Naive thymus-derived CD8-positive, alpha-beta T cell (primary cell): ENCODE measurements at places on chromosomes 1 and 21. TPM values are rescaled to one million over a fixed set of nuclear protein-coding genes. Genes with fewer than 3 reads are reported as not detected.

Gene FAM177B
- 1.4 TPM for total RNA-seq

Gene SELP
- 1.3 TPM for total RNA-seq

Gene SYT2
- not detected for total RNA-seq

Gene KCNH1
- not detected for total RNA-seq

Gene NUF2
- 3.5 TPM for total RNA-seq

Gene LRRC40
- total RNA-seq: 12.7 TPM

Gene CFHR3
- not detected for total RNA-seq

Gene PTGFRN
- total RNA-seq: 0.23 TPM

Gene SPRR5
- total RNA-seq: not detected

Gene SLC5A9
- total RNA-seq: not detected

Gene CELA2B
- not detected for total RNA-seq

Gene PDC
- total RNA-seq: not detected

Gene AVPR1B
- total RNA-seq: not detected

Gene NTNG1
- not detected for total RNA-seq

Gene F13B
- not detected for total RNA-seq

Gene SLC50A1
- total RNA-seq: 26.7 TPM

Gene SPATA46
- total RNA-seq: not detected

Gene NID1
- total RNA-seq: not detected

Gene C1orf226
- not detected for total RNA-seq

Gene SLC45A1
- 1.2 TPM for total RNA-seq

Gene CD2
- 189 TPM for total RNA-seq

Gene CXADR
- 0.99 TPM for total RNA-seq

Gene CD1B
- total RNA-seq: not detected

Gene OR2L8
- total RNA-seq: 0.49 TPM

Gene CLEC20A
- 0.47 TPM for total RNA-seq

Gene WDR64
- total RNA-seq: 0.69 TPM

Gene KCNK2
- total RNA-seq: not detected

Gene SPRR2B
- not detected for total RNA-seq

Gene UTS2
- not detected for total RNA-seq

Gene THEMIS2
- 57.9 TPM for total RNA-seq

Gene RORC
- total RNA-seq: not detected

Gene PTPRC
- 906 TPM for total RNA-seq

Gene ADAMTS4
- total RNA-seq: 4.8 TPM

Gene KPRP
- total RNA-seq: not detected
